ENCODE measurements at places on chromosomes 11 and 22.

GRCh38 chr22:39925909-39926679, 25.2 kb downstream of the GRAP2 start:
- no peak for DNase-seq
- H3K4me1 ChIP-seq = no peaks in the 10 kb centered on the region
- H3K27ac ChIP-seq = no peak overlapping the region
- no peak overlapping the region for H3K4me3 ChIP-seq
- H3K36me3 ChIP-seq = no peaks in the 10 kb centered on the region

DNA sequence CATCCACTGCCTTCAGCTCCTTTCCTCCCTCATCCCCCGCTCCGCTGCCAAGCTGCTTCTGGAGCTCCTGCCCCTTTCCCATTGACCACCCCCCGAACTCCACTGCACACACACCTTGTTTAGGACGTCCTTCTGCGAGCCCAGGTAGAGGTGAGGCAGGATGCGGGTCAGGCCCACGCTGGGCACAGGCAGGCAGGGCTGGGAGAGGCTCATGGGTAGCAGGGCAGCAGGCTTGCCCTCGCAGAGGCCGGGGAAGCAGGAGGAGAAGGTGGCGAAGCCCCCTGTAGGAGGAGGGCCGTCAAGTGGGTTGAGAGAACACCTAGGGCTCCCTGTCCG, 13.3 kb downstream of the DUSP8 start:
- peak overlapping the region; percentile 5 for H3K4me3 ChIP-seq
- DNase-seq = no peak
- no peaks in the 10 kb centered on the region for H3K27me3 ChIP-seq
- H3K4me1 ChIP-seq = no peaks in the 10 kb centered on the region

- H3K36me3 ChIP-seq = no peaks in the 10 kb centered on the region
- H3K4me1 ChIP-seq = no peaks in the 10 kb centered on the region
- H3K4me3 ChIP-seq = no peak overlapping the region
- no peaks in the 10 kb centered on the region for H3K27me3 ChIP-seq
- H3K27ac ChIP-seq = no peak overlapping the region
These were observed 478.2 kb downstream of the BUD13 start for GRCh38 chr11:116294630-116295029.

DNA sequence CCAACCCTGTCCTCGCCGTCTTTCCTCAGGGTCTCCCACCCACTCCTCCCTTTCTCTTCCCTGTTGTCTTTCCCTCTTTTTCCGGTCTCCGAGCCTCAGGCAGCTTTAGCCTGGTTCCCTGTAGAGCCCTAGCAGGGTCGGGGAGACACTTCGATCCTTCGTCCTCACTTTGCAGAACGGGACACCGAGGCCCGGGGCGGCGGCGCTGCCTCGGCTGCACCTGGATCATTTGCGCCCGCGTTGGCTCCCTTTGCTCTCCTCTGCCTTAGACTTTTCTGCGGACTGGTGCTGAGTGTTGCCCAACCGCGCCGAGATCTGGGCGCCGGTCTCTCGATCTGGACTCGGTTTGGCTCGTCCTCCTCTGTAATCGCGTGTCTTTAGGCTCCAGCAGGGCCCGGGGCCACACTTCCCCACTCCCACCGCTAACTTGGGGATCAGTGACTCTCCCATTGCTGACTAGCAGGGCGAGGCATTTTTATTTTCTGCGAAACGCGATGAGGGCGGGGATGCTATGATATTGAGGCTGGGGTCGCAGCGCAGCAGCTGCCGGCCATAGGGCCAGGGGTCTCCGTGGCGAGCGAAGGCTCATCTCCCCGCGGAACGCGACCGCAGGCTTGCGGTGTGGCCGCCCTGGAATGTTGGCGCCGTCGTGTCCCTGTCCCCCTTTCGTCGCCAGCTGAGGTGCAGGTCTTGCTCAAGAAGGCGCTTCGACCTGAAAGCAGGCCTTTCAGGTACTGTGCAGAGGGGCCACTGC, 1.6 kb upstream of the E2F8 start:
- no peak overlapping the region for H3K27ac ChIP-seq
- no peak for DNase-seq
- H3K36me3 ChIP-seq = no peaks in the 10 kb centered on the region
- H3K27me3 ChIP-seq = peaks cover 18% of the 10 kb centered on the region

GRCh38 chr22:36629320-36629719, 74.2 kb downstream of the CACNG2 start:
- H3K36me3 ChIP-seq = no peaks in the 10 kb centered on the region
- no peak overlapping the region for H3K4me3 ChIP-seq
- H3K27ac ChIP-seq = no peak overlapping the region

GRCh38 chr11:120832481-120833238, 191.2 kb upstream of the TBCEL start:
- no peak for DNase-seq
- H3K27ac ChIP-seq = no peak overlapping the region
- no peaks in the 10 kb centered on the region for H3K36me3 ChIP-seq
- H3K27me3 ChIP-seq = no peaks in the 10 kb centered on the region
- H3K4me1 ChIP-seq = no peaks in the 10 kb centered on the region

GRCh38 chr11:16291729-16292128, 64.6 kb downstream of the SOX6 start:
- H3K4me3 ChIP-seq = no peak overlapping the region
- H3K27me3 ChIP-seq = no peaks in the 10 kb centered on the region
- H3K27ac ChIP-seq = no peak overlapping the region
- H3K36me3 ChIP-seq = no peaks in the 10 kb centered on the region

DNA sequence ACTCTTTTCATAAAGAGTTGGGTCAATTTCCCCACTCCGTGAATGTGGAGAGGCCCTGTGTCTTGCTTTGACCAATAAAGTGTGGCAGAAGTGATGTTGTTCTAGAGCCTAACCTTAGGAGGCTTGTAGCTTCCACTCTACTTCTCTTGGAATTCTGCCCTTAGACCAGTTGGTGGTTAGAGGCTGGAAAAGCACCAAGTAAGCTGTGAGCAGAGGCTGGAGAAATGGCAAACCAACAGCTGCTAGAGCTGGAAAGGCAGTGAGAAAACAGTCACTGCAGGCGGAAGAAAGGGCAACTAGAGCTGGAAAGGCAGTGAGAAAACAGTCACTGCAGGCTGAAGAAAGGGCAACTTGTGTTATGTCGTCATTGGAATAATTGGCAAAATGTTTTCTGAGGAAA, 29.8 kb upstream of the MSANTD2 start:
- no peaks in the 10 kb centered on the region for H3K36me3 ChIP-seq
- DNase-seq = no peak
- no peaks in the 10 kb centered on the region for H3K4me1 ChIP-seq
- no peak overlapping the region for H3K4me3 ChIP-seq

GRCh38 chr11:130396965-130397364, 31.4 kb downstream of the ADAMTS8 start:
- DNase-seq = no peak
- no peaks in the 10 kb centered on the region for H3K36me3 ChIP-seq
- no peak overlapping the region for H3K4me3 ChIP-seq
- no peak overlapping the region for H3K27ac ChIP-seq
- H3K4me1 ChIP-seq = no peaks in the 10 kb centered on the region
- no peaks in the 10 kb centered on the region for H3K27me3 ChIP-seq

DNA sequence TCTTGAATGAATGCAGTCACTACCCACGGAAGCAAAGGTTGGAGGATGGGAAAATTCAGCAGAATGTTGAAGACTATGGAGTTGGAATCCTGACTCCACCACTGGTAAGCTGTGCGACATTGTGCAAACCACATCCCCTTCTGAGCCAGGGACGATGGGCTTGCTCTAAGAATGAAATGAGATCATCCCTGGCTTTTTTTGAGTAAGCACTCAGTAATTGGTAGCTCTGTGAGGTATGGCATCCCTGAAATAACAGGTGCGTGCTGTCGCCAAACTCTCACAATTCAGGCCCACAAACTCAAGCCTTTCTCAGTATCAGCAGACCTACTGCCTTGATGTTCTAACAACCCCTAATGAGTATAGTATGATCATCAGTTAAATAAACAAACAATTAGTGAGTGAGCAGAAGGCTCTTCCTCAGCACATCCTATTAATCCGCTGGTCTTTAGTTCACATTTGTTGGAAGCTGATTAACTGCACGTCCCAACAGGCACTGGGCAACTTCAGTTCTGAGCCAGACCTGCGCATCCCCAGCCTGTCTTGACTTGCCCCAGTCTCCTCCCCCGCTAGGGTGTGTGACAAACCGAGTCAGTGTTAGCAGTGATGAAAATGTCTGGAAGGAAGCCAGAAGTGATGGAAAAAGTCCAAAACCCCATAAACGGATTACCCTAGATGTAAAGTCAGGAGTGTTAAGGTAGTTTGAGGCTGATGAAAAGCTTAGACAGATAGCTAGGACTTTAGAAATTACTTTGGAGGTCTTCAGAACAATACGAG, 235.5 kb downstream of the GRIK4 start:
- DNase-seq = no peak
- H3K27me3 ChIP-seq = no peaks in the 10 kb centered on the region
- H3K4me3 ChIP-seq = no peak overlapping the region
- no peaks in the 10 kb centered on the region for H3K36me3 ChIP-seq

DNA sequence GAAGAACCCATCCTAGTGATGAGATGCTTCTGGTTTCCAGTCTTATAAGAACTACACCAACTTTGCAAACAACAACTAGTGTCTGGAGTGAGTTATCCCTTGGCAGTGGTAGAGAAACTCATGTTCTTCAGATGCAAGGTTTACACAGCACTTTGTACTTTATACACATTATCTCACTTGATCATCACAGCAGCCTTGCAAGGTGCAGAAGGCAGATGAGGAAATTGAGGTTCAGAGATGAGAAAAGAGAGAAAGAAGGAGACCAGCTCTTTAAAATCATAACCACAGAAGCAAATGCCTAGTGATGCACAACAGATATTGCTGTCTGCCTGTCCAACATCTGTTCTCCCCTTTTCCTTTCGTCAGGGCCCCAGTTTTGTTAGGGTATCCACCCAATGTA, 16.7 kb upstream of the CD44 start:
- no peak for DNase-seq
- peaks cover 10% of the 10 kb centered on the region for H3K4me1 ChIP-seq
- no peak overlapping the region for H3K27ac ChIP-seq
- no peaks in the 10 kb centered on the region for H3K36me3 ChIP-seq
- H3K27me3 ChIP-seq = no peaks in the 10 kb centered on the region

DNA sequence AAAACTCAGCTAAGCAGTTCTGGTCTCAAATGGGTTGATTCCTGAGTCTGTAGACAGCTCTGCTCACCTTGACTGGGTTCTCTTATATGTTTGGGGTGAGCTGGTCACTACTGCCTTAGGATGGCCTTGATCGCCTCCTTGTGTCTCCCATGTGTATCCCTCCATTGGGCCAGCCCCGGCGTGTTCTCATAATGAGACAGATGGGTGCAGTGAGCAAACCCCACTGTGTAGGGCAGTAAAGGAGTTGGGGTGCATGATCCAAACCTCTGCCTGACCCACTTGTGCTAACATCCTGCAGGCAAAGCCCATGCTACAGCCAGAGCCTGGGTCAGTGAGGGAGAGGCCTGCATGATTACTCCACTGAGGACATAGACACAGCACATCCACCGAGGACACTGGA, 657.6 kb downstream of the BRD1 start:
- H3K27ac ChIP-seq = no peak overlapping the region
- DNase-seq = no peak
- no peaks in the 10 kb centered on the region for H3K36me3 ChIP-seq
- no peak overlapping the region for H3K4me3 ChIP-seq
- H3K4me1 ChIP-seq = no peaks in the 10 kb centered on the region
- no peaks in the 10 kb centered on the region for H3K27me3 ChIP-seq

DNA sequence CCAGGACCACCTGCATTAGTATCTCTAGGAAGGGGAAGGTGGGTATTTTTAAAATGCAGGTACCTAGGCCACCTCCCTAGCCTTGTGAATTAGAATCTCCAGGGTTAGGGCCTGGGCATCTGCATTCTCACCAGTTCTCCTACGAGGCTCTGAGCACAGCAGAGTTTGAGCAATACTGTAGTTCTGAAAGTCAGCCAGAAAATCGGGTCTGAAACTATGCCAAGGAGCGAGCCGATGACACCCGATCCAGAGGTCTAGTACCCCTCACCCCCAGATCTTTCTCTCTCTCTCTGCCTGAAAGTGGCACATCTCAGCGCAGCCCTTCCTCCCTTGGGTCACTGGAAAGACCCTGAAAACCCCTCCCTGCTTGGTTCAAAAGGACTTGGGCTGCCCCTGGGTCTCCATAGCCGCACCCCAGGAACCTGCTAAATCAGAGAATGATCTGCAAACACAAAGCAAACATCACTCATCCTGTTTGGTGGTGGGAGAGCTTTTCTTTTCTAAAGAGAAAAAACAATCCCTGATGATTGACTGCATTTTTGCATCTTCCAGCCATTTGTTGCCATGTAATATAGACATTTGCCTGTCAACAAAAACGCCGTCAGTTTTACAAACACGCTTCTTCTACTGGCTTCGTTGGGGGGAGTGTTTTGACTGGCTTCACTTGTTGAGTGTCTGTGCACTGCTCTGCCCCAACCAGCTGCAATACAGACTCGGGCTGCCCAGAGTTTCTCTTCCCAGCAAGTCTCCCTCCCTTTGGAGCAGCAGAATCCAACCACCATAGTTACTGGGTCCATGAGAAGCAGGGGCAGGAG, 229.9 kb downstream of the MN1 start:
- no peaks in the 10 kb centered on the region for H3K4me1 ChIP-seq
- H3K36me3 ChIP-seq = no peaks in the 10 kb centered on the region
- no peak overlapping the region for H3K27ac ChIP-seq
- DNase-seq = no peak

GRCh38 chr22:39418696-39419095, 19.1 kb downstream of the TAB1 start:
- no peak overlapping the region for H3K4me3 ChIP-seq
- H3K27ac ChIP-seq = no peak overlapping the region
- H3K4me1 ChIP-seq = no peaks in the 10 kb centered on the region
- no peaks in the 10 kb centered on the region for H3K27me3 ChIP-seq
- no peaks in the 10 kb centered on the region for H3K36me3 ChIP-seq
- DNase-seq = no peak

GRCh38 chr11:111870113-111870512, 1.3 kb downstream of the ALG9 start:
- no peaks in the 10 kb centered on the region for H3K4me1 ChIP-seq
- DNase-seq = no peak
- no peak overlapping the region for H3K27ac ChIP-seq
- H3K36me3 ChIP-seq = no peaks in the 10 kb centered on the region

DNA sequence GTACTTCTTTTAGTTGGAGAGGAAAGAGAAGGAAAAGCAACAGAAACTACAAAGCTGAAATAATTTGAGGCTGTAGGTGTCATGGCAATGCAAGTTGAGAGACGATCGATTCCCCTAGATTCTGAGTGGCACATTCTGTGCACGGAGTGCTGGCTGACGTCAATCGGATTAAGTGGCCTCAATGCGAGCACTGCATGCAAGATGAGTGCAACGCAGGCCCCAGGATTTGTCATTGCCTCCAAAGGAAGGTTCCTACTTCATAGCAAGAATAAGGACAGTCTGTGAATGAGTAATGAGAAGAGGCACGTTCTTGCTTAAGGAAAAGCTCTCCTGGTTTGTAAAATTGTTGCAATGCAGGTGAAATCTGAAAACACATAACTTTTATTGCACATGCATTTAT, 892.4 kb downstream of the KCNA4 start:
- DNase-seq = no peak
- no peaks in the 10 kb centered on the region for H3K36me3 ChIP-seq
- H3K4me1 ChIP-seq = no peaks in the 10 kb centered on the region
- H3K27me3 ChIP-seq = no peaks in the 10 kb centered on the region
- no peak overlapping the region for H3K27ac ChIP-seq
